ENCODE measurements at places on chromosomes 16 and 17. TPM values are rescaled to one million over a fixed set of nuclear protein-coding genes. Genes with fewer than 3 reads are reported as not detected.

Gene MSLN
- 0.86 TPM for total RNA-seq

DNA sequence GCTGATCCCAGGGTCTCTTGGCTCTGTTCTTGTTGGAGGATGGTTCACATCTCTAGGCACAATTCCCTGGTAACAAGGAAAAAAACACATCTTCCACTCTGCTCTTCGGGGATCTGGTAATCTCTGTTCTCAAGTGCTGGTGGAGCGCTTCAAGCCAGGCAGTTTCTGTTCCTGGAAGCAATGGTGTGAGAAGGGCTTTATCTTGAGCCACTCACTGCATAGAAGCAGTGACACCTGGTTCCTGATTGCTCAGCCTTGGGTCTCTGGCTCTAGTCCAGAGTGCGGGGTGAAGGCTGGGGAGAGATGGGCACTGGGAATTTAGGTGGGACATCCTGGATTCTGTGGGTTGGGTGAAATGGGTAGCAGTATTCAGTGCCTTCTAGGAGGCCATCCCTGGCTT lies 14.1 kb downstream of the AKAP1 start:
- no peak for DNase-seq
- no peak overlapping the region for H3K4me3 ChIP-seq

DNA sequence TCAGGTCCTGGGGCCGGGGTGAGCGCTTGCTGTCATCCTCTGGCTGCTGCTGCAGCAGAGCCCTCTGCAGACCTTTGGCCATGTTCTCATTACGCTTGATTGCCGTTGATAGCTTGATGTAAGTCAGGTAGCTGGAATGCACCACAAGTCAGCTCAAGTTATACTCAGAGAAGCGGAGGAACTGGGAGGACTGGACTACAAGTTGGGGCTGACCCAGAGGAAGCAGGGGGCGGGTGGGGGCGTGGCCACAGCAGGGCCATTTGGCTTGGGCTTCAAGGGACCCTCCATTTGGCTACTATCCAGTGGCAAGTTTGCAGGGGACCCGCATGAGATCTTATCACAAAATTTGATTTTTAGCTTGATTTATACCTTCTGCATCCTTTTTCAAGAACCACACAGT lies 19.0 kb upstream of the EVPL start:
- H3K36me3 ChIP-seq: peaks cover 96% of the 10 kb centered on the region
- DNase-seq: no peak
- H3K27ac ChIP-seq: no peak overlapping the region
- H3K4me1 ChIP-seq: no peaks in the 10 kb centered on the region

DNA sequence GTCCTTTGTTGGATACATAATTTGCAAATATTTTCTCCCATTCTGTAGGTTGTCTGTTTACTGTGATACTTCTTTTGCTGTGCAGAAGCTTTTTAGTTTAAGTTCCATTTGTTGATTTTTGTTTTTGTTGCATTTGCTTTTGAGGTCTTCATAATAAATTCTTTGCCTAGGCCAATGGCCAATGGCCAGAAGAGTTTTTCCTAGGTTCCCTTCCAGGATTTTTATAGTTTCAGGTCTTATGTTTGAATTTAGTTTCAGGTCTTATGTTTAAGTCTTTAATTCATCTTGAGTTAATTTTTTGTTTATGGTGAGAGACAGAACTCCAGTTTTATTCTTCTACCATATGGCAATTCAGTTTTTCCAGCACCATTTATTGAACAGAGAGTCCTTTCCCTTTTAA lies 90.1 kb upstream of the GOT2 start:
- no peaks in the 10 kb centered on the region for H3K27me3 ChIP-seq
- no peak for DNase-seq
- H3K4me3 ChIP-seq: no peak overlapping the region
- H3K27ac ChIP-seq: no peak overlapping the region
- H3K4me1 ChIP-seq: no peaks in the 10 kb centered on the region
- no peaks in the 10 kb centered on the region for H3K36me3 ChIP-seq

Gene SOCS1
- total RNA-seq: 6.9 TPM

DNA sequence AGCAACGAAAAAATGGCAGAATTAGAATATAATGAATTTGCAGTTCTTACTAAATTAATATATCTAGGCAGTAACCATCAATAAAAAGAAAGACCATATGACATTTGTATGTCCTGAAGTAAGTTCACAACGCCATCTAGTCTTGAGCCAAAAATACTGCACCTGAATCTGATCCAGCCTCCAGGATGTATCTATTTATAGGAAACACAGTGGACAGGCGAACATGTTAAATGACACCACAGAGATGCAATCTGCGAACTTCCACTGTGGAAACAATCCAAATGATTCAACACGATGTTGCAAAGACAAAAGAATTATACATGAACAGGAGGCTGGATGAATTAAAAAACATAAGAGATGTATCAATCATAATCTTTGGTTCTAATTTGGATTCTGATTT lies 197.6 kb downstream of the CDH13 start:
- H3K27ac ChIP-seq: no peak overlapping the region
- no peaks in the 10 kb centered on the region for H3K27me3 ChIP-seq
- no peaks in the 10 kb centered on the region for H3K36me3 ChIP-seq

All from endodermal cell (in vitro differentiated cells).